NCI-H345 (cell line): ENCODE measurements at places on chromosomes 7 and 10.

- DNase-seq = no peak
Observed at GRCh38 chr10:47175181-47176123, 124.5 kb upstream of the GDF10 start.

DNA sequence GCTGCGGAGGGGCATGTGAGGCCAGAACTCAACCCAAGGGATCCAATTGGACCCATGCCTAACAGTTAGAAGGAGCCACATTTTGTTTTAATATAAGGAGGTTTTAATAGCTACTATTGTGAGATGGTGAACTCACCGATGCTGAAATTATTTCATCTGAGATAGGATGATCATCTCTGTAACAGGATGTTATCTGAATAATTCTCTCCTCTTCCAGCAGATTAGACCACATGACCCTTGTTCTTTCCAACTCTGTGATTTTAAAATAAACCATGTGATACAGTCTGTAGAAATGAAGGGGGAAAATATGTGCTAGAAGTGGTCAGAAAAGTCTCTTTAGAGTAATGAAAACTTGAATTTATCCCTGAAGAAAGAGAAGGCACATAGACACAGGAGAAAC is 385.8 kb downstream of the LRMDA start:
- DNase-seq = no peak

GRCh38 chr10:64116707-64117106 is 595.5 kb downstream of the REEP3 start:
- no peak for DNase-seq

DNA sequence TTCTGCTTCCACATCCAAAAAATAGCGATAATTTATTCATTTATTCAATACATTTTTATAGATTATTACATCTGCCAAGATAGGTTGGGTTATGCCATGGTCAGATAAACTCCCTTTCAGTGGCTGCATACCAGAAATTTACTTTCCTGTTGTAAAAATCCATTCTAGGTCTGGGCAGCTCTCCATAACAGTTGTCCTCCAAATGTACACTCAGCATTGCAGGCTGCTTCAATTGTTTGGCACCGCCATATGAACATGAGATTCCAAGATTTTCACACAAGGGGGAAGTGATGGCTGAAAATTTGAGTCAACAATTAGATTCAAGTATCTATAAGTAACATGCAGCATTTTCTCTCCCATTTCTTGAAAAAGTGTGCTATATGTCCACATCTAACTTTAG is 568.7 kb downstream of the ETV1 start:
- DNase-seq = no peak

DNA sequence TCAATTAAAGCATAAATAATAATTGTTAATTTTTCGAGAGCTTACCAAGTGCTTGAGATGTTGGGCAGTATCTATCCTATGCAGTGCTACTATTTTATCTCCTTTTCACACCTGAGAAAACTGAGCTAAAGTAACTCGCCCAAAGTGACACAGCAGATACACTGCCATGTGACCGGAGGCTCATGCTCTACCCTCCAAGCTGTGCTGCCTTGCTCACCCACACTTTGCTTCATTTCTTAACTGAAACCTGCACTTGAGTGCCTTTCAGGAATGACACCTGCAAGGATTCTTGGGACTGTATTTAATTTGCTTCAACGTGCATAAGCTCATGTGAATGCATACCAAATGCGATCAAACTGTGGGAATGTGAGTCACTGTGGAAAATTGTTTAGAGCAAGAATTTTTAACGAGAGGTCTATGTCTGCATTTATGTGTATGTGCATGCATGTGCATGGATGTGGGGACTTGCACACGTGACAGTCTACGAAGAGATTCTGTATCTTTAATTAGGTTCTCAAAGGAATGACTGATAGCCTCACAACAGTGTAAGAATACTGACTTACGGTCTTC is 119.2 kb downstream of the ADCYAP1R1 start:
- no peak for DNase-seq

DNA sequence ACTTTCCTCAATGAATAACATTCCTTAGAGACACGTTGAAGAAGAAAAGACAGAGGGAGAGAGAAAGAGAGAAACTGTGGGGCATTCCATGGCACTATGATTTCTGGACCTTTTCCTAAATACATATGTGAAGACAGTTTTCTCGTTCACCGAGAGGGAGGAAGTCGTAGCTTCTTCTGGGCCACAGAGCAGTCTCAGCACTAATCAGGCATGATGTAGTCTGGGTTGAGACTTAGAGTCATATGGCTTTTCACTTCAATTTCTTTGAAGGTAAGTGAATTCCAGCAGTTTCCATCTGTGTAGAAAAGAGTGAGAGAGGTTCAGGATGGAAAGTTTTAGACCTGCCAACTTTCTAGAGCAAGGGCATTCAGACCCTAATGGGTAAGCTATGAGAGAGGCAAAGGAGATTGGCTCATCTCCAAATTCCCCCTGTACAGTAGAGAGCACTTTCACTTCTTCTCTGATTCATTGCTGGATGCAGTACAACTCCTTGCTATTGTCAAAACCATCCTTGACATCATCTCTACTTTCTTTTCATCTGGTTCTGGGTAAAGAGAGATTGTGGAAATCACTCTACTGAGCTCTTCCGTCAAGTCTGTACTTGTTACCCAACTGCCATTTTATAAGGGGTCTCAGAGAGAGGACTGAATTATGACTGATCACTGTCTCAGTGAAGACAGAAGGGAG is 31.5 kb upstream of the OR9A4 start:
- DNase-seq = no peak

GRCh38 chr7:327233-327931 is 37.4 kb downstream of the FOXL3 start:
- no peak for DNase-seq

DNA sequence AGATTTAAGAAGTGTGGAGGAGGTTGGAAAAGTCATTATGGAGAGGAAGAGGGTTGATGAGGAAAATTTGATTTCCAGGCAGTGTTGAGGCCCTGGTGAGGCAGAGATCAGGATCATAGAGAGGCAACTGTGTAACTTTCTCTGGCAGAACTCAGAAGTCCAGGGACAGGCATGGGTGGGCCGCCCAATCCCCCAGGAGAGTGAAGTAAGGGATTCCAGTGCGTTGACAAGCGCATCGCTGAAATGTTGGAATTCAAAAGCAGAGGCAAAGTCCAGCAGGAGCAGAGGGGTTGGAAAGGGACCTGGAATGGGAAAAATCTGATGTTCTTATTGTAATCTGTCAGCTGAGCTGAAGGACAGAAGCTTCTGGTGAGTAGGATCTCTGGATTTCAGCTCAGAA is 207.3 kb downstream of the FAM107B start:
- no peak for DNase-seq

GRCh38 chr10:69845574-69846292 is 44.0 kb downstream of the COL13A1 start:
- DNase-seq = no peak

- no peak for DNase-seq
Observed at GRCh38 chr7:151272405-151272804, 23.9 kb upstream of the SMARCD3 start.

DNA sequence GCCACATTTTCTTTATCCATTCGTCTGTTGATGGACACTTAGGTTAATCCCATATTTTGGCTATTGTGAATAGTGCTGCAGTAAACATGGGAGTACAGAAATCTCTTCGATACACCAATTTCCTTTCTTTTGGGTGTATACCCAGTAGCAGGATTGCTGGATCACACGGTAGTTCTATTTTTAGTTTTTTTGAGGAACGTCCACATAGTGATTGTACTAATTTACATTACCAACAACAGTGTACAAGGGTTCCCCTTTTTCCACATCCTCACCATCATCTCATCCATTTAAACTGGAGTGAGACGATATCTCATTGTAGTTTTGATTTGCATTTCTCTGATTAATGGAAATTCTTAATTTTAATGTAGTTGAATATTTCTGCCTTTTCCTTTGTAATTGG is 19.3 kb downstream of the VKORC1L1 start:
- no peak for DNase-seq

DNA sequence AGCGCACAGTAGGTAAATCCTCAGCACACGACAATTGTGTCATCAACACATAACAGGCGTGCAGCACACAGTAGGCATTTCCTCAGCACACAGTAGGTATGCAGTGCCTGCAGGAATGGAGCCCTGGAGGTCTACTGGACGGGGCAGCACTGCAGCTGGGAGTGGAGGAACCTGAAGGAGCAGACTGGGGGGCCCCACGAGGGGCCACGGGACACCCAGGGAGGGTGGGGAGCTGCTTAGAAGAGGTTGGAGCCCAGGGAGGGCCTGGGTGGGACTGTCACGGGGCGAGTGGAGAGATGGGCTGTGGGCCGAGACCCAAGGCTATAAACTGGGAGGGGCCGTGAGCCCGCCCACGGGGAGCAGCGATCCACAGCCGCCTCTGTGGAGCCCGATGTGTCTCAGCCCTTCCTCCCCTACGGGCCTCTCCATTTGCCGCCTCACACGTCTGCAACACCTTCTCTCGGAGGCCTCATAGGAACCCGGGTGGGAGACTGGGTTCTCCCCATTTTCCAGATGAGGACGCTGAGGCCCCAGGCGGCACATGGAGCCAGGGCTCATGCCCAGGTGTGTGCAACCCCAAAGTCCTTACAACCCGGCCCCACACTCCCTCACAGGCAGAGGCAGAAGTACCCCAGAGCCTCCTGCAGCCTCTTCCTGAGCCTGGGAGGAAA is 101.5 kb downstream of the MICALL2 start:
- no peak for DNase-seq

DNA sequence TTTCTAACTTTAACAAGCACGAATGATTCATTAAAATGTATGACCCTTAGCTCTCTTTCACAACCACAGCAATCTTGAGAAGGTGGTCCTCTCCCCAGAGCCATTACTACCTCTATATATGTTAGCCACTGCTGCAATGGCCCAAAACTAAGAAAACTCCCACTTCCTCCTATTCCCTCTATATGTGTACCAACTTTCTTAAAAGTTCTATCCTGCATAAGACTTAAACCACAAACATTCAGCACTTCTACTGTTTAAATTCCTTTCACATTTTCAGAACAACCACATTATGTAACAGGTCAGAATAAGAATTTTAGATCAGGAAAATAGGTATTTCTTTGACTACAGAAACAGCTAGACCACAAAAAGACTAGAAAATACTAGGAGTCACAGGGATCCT is 36.2 kb downstream of the WASL start:
- DNase-seq = no peak

DNA sequence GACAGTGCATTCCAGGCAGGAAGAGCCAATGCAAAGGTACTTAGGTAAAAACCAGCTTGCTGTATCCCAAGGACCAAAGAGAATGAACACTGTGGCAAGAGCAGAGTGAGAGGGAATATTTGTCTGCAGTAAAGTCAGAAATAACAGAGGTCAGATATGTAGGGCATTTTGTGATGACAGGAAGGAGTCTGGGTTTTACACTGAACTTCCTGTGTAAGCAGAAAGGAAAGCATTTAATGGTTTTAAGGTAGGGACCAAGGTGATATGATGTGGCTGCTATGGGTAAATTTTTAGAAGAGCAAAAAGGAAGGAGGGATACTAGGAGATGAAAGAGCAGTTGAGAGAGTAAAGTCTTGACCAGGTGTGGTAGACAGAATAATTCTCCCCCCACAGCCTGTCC is 10.1 kb downstream of the ABCB1 start:
- no peak for DNase-seq

DNA sequence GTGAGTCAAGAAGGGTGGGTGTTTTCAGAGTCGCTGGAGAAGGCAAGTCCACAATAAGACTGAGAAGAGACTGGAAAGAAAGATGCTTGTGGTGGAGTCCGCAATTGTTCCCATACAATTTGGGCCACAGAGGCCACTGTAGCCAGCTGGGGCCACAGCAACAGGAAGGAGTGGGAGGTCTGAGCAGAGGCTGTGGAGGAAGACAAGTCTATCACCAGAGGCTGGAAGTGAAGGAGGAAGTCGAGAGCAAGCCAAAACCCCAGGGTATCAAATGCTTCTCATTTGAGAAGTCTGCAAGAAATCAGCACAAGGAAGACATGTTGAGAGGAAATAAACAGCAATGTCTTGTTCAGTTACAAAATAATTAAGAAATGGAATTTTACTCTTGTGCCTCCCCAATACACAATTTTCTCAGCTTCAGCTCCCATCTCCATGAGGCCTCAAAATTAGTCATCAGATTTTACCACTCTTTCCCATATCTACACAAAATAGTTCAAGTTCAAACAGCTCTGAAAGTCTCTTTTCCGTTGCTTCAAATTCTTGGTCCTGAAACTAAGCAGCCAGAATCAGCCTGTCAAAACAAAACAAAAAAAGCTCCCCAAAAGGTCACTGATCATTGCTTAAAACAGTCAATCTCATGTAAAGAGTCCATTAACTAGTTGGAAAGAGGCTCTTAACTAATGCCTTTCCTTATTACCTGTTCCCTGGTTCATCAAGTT is 31.6 kb downstream of the SLC16A12 start:
- no peak for DNase-seq

DNA sequence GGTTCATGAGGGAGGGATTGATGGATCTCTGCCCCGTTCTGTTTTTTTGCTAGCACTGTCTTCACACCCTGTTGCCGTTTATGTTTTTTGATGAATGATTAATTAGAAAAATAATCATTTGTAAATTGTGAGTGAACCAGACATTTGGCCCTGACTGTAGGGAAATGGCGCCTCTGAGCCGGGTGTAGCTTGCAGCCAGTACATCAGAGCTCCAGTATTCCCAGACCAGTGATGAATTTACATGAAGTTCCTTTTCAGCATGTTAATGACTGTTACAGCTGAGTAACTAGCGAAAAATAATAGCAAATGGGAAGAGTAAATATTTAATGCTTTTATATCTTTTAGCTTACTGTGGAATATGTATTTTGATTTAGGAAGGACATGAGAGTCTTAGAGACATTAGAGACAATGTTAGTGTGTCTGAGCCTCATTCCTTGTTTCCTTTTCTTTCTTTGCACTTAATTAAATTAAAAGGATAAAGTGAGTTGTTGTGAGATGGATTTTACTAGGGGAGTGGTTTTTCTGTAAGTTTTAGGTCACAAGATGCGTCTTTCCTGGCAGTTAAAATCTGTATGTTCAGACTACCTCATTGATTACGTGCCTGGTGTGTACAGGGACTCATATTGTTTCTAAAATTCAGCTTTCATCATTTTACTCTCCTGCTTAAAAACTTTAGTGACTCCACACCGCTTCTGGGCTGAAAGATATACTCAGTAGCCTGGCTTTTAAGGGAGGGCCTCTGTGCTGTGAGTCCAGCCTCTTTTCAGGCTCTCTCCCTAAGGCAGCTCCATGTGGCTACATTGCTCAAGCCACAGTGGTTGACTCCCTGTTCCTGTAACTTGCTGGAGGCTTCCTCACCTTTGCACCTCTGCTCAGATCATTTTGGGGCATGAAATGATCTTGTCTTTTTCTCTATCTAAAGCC is 86.4 kb downstream of the AUTS2 start:
- no peak for DNase-seq
